ENCODE measurements at places on chromosomes 7 and 10. TPM values are rescaled to one million over a fixed set of nuclear protein-coding genes. Genes with fewer than 3 reads are reported as not detected.

POM121 gene
- 5.8 TPM for total RNA-seq

PKD2L1 gene
- total RNA-seq = not detected

JAZF1 gene
- total RNA-seq = 1.2 TPM

CACNA2D1 gene
- total RNA-seq = 0.64 TPM

C10orf67 gene
- not detected for total RNA-seq

NRG3 gene
- total RNA-seq = under 0.01 TPM

ZSWIM8 gene
- 44.1 TPM for total RNA-seq

PIK3CG gene
- total RNA-seq = under 0.01 TPM

TEX47 gene
- total RNA-seq = not detected

IFIT1B gene
- total RNA-seq = not detected

CCDC6 gene
- 41.2 TPM for total RNA-seq

ASCC1 gene
- total RNA-seq = 28.9 TPM

FAM200A gene
- 5.8 TPM for total RNA-seq

STRA8 gene
- total RNA-seq = not detected

VSTM4 gene
- total RNA-seq = under 0.01 TPM

CLDN3 gene
- not detected for total RNA-seq

EN2 gene
- total RNA-seq = not detected

ANKRD22 gene
- 9.2 TPM for total RNA-seq

Data from tracheal epithelial cell (primary cell).